Pons (tissue), 1 donor: ENCODE measurements at places on chromosomes 13 and 19.

DNA sequence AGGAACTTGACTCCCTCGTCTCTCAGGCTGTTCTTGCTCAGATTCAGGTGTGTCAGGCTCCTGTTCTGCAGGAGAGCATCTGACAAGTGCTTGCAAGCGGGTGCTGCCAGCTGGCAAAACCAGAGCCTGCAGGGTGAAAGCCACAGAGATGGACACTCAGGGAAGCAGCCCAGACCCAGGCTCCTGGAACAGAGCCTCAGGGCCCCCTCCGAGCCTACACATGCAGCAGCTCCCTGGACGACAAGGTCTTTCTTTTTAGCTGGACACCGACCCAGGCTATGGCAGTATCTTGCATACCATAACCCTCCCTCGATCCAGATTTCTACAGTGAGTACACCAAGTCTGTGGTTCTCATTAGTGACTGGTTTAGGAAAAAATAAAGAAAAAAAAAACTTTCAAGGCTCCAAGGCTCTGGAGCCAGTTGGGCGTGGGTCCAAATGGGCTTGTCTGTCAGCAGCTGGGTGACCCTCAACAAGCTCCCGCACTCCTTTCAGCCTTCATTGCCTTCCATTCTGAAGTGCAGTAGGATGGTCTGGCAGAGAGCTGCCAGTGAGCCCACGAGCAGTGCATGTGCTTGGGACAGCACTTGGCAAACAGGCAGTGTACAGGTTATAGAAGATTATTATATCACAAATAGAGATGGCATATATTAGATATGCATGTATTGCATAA, 29.9 kb downstream of the NLRP13 start:
- DNase-seq: no peak

GRCh38 chr19:1847348-1847683, 967 bp downstream of the REXO1 start:
- DNase-seq: no peak

DNA sequence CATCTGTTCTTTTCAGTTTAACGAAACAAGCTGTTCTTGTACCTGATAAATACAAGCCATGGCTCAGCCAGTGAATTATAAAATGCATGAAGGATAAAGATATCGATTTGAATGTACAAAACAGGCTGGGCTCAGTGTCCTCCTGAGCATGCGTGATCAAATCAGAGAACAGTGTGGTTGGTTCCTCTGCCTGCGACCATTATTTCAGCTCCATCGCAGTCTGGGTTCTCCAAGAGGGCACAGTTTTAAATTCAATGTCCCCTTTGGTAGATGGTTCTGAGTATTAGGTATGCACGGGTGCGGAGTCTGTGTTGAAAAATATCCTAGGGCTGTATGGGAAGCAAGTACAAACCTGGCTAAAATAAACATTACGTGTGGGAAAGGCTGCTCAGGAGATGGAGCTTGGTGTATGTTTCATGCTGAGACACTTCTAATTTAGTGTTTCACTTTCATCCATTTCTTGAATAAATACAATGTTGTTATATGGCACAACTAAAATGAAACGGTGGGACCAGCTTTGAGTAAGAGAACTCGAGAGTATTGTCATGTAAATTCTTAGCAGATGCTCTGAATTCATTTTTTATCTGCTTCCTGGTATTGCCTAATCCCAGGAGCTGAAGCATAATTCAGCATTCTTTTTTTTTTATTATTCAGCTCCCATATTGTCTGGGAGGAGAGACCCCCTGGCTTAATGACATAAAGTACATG, 458.7 kb downstream of the MYO16 start:
- no peak for DNase-seq

- peak; percentile 43 for DNase-seq
These were observed 56.2 kb upstream of the AKAP11 start for GRCh38 chr13:42215578-42216421.

DNA sequence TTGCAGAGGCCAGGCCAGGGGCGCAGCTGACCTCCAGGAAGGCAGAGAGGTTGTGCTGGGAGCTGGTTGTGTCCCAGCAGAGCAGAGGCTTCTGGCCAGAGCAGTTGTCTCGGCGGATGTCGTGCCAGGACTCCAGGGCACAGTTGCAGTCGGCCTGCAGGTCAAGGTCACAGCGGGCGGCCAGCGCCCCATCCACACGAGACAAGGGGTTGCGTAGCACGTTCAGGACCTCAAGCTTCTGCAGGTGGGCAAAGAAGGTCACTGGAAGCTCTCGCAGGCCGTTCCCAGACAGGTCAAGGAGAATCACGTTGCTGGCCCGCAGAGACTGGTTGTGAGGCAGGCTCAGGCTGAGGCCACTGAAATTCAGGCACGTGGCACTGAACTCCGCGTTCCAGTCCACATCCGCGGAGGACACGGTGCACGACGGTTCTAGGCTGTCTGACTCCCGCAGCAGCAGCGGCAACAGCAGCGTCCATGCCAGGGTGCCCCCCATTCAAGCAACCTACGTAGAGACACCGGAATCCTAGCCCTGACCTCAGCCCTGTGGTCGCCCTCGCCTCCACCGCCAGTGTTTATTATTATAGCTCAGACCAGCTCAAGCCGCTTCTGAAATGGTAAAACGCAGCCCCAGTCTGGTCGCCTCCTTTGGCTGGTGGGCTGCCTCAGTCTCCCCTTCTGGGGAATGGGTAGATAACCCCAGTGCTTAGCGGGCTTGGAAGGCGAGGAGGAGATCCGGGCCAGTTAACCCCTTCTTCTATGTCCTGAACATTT, 766 bp downstream of the LRRC25 start:
- no peak for DNase-seq

- DNase-seq: peak; percentile 66
These were observed at the start of gene PNMA8A for GRCh38 chr19:46471116-46471733. Gene PNMA8A, minus strand, starts transcription at chr19:46471563. Its CDS starts 528 bp downstream, at chr19:46471035.

DNA sequence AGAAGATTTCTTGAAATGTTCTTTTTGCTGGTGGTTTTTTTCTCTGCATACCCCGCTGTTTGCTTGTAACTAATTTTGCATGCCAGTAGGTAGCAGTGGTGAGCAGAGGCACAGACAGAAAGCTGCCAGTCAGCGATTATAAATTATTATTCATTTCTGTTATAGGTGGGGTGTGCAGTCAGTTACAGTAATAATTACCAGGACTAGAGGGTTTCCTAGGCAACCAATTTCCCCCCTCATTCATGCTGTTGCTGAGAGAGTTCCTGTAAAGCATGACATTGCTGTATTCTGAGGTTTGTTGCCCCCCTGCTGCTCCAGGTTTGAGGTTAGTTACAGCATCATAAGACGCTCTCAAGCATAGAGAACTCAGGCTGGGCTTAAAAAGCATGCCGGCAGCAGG, 104.5 kb downstream of the URI1 start:
- peak; percentile 59 for DNase-seq

DNA sequence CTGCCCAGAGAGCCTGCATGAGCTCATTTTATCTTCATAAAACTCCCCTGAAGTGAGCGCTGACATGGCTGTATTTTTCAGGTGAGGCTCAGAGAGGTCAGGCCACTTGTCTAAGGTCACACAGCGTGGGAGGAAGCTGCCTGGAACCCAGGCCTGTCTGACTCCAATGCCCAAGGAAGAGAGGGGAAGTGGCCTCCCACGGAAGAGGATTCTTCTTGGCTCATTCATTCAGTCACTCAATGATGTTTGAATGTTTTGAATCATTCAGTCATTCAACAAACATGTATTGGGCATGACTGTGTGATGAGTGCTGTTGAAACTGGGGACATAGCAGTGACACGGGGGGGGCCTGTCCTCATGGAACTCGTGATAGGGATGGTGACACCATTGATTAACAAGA, 12.0 kb downstream of the ACTL9 start:
- no peak for DNase-seq

DNA sequence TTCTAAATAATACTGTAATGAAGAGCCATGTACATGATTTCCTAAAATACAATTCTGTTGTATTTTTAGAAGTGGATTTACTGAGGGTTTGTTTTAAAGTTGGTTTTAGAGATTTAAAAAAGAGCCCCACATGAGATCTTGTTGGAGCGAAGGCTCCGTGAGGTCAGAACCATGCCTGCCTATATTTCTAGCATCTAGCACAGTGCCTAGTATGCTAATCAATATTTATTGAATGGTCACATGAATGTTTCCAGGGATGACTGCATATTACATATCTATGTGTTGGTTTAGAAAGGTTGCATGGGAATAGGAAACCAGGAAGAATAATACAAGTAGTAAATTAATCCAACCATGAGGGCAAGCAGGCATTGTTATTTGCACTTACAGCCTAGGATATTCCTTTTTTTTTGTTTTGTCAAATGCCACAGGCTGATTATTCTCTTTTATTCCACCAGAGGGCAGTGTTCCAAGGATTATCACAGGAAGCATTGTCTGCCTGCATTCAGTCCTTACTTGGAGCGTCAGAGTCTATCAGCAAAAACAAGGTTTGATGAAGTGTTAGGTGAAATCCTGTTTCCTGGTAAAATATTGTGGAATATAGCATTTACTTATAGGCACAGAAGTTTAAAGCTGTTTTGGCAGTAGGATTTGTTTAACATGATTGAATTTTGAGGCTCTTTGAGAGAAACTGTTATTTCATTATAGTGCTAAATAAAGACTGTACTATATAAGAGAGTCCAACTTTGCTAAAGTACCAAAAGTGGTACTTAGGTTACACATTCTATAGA, 46.8 kb downstream of the COG3 start:
- DNase-seq: peak; percentile 83

GRCh38 chr13:32669030-32669646, 82.9 kb downstream of the PDS5B start:
- DNase-seq: peak; percentile 46

GRCh38 chr13:104057861-104058260, 991.6 kb upstream of the SLC10A2 start:
- no peak for DNase-seq

GRCh38 chr19:41398598-41398997, 980 bp downstream of the BCKDHA start:
- no peak for DNase-seq

DNA sequence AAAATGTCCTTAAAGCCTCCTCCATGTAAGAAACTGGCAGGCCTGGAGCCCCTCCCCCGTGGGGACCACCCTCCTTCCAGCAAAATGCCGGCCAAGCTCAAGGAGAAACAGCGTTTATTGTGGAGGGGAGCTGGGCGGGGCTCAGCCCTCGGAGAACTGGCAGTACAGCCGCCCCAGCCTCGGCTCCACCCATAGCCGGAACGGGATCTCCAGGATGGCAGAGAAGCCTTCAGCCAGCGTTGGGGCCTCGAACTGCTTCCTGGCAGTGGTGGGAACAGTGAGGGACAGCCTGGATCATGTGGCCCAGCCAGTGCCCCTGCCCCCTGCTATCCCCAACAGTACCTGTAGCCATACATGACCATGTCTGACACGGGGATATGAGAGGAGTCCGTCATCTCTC, 6.3 kb downstream of the PNKP start:
- no peak for DNase-seq

- peak; percentile 39 for DNase-seq
These were observed 722 bp upstream of the ICAM1 start for GRCh38 chr19:10270180-10270615.

- DNase-seq: no peak
These were observed 34.6 kb upstream of the SLC46A3 start for GRCh38 chr13:28753208-28753892.

DNA sequence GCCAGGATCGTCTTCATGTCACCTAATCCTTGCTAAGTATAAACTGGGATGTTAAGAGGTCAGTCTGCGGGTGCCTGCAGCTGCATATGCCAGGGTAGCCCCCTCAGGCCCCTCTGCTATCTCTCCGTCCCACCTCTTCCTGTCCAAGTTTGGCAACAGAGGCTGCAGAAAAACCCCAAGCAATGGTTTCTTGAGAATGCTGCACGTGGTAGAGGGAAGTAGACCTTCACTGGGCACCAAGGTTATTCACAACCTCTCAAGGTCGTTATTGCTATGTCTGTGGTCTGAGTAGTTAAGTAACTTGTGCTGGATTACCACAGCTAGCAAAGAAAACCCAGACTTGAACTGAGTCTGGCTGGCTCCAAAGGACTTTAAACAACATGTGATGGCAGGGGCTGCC, 77.9 kb upstream of the XPO4 start:
- DNase-seq: no peak

GRCh38 chr13:39699274-39699673, 43.8 kb downstream of the COG6 start:
- no peak for DNase-seq

GRCh38 chr13:110684388-110685056, 21.4 kb downstream of the CARS2 start:
- DNase-seq: no peak

DNA sequence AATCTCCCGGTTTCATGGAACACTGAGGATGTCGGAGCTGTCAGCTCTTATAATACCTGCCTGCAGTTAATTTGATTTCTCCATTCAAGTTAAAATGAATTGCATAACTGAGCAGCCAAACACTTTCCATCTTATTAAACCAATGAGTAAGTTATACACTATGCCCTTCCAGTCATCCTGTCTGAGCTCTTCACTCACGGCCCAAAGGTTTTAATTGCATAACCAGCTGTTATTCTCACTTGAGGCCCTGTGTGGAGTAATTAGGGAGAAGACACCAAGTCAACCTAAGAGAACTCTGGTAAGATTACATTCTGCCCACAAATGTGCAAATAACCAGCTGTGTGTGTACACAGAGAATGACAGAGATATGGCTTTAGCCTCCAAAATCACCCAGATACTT, 303.5 kb downstream of the TBC1D4 start:
- DNase-seq: no peak

DNA sequence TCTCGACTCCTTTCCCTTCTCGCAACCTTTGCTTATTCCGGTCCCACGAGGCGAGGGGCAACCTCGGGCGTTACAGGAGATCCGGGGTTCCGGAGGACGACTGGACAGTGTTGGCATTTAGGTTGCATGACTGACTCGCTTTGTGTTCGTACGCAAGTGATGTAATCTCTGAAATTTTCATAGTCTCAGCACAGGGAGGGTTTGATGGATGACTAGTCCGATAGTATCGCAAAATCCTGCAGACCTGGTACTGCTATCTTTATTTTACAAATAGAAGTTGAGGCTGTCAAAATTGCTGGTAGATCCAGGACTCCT, 342 bp downstream of the DDX49 start:
- DNase-seq: no peak

DNA sequence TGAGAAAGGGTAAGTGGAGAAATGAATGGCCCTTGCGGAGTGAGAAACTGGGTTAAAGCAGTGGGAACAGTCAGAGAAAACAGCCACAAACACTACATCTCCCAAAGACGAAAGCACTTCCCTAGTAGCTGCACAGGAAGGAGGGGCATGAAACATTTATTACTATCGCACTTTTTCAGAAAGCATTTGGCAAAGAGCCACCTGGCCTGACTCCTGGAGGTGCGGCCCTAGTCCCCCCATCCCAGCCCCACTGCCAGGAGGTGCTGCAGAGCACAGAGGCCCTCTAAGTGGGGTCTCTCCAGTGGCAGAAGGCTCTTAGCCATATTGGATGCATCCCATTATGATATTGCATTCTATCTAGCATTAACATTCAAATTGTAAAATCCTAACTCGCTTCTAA, 55.8 kb downstream of the MTMR6 start:
- no peak for DNase-seq

- DNase-seq: no peak
These were observed 483.2 kb downstream of the EFNB2 start for GRCh38 chr13:106052200-106052767.
